Effector memory CD4-positive, alpha-beta T cell (primary cell): ENCODE measurements at places on chromosomes 3 and 15.

DNA sequence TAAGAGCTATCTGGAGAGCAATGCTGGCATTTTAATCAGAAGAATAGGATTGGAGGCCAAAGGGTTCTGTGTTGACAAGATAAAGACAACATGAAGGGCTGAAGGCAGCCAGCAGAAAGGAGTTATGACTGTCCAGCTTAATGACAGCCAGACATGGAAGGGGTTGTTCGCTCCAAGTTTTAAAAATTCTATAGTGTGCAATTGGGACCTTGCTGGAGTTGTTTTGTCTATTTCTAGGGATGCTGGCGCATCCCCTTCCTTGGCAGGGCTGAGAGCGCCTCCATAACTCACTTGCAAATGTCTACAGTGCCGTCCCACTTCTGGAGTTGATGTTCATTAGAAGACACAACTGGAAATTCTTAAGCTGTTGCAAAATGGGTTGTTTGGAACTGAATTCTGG is 200.7 kb downstream of the TLE3 start:
- H3K36me3 ChIP-seq, result no peaks in the 10 kb centered on the region
- no peak overlapping the region for H3K4me3 ChIP-seq
- no peaks in the 10 kb centered on the region for H3K27me3 ChIP-seq
- no peak for DNase-seq
- H3K27ac ChIP-seq, result no peak overlapping the region

DNA sequence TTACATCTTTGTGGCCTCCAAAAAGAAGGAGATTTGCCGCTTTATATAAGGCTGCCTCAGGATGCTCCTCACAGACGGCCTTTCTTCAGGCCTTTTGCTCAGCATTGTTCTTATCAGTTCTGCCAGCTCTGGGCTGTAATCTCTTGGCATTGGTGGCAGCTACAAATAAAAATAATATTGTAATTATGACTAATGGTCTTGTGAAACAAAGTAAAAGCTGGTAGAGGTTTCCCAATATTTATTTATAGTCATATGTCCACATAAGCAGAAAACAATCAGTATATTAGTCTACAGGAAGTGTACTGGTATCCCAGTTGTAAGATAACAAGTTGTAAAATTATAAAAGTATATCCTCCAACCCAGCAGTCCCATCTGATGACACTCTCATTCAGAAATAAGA is 7.3 kb downstream of the NEK4 start:
- peaks cover 34% of the 10 kb centered on the region for H3K36me3 ChIP-seq
- H3K27ac ChIP-seq, result no peak overlapping the region
- H3K27me3 ChIP-seq, result no peaks in the 10 kb centered on the region
- no peak for DNase-seq

DNA sequence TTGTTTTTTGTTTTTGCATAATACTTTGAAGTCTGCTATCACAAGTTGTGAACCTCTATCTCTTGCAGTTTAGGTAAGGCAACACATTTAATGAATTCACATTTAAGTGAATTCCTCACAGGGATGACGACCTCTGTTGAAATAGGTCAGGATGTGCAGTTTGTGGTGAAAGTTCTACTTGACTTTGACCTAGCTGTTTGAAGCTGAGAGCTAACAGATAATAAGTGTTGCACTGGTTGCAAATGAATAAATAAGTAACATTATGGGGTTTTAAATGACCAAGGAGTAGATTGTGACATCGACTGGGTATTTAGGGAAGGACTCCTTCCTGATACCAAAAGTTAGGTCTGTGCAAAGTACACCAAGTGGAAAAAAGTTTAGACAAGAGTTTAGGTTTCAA is 23.9 kb downstream of the NIT2 start:
- no peak overlapping the region for H3K27ac ChIP-seq
- no peak for DNase-seq
- no peak overlapping the region for H3K4me3 ChIP-seq
- no peaks in the 10 kb centered on the region for H3K4me1 ChIP-seq
- H3K27me3 ChIP-seq, result no peaks in the 10 kb centered on the region

- H3K4me3 ChIP-seq, result no peak overlapping the region
- H3K36me3 ChIP-seq, result no peaks in the 10 kb centered on the region
- H3K27ac ChIP-seq, result no peak overlapping the region
- H3K4me1 ChIP-seq, result no peaks in the 10 kb centered on the region
- DNase-seq, result no peak
- H3K27me3 ChIP-seq, result no peaks in the 10 kb centered on the region
These were observed 185.6 kb upstream of the MRPL3 start for GRCh38 chr3:131688370-131688769.

DNA sequence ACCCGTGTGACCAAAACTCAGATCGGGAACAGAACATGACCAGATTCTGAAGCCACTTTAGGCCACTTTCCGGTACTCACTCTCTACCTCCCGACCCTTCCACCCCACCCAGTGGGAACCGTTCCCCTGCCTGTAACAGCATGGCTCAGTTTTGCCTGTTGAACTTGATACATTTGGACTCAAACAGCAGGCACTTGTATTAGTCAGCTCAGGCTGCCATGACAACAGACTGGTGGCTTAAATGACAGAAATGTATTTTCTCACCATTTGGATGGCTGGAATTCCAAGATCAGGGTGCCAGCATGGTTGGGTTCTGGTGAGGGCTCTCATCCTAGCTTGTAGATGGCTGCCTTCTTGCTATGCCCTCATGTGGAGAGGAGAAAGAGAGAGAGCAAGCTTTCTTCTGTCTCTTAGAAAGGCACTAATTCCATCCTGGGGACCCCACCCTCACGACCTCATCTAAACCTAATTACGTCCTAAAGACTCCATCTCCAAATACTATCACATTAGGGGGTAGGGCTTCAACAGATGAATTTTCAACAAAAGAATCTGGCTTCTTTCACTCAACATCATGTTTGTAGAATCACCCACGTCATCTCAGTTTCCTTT is 9.3 kb upstream of the SSUH2 start:
- H3K27me3 ChIP-seq, result no peaks in the 10 kb centered on the region
- H3K36me3 ChIP-seq, result no peaks in the 10 kb centered on the region
- H3K4me1 ChIP-seq, result no peaks in the 10 kb centered on the region
